ENCODE measurements at places on chromosomes 4 and X.

DNA sequence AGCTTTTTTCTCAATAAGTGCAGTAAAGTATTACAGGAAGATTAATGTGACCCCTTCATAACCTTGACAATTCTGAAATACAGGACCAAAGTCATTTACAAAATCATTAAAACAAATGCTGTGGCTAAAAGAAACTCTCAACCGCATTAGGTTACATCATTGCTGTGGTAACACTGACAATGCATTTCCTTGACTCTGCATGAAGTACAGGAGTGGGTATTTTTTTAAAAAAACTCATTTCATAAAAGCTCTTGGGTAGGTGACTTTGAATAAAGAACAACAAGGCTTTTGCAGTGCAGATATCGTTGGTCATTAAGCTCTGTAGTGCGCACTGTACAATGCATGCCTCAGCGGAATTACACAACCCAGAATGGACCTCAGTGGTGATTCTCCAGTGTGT lies 23.4 kb upstream of the XK start:
- no peak for DNase-seq

GRCh38 chr4:7040765-7041164 lies 2.4 kb upstream of the TADA2B start:
- no peak for DNase-seq

- no peak for DNase-seq
Measured at GRCh38 chr4:123787512-123788080, 391.0 kb downstream of the SPRY1 start.

DNA sequence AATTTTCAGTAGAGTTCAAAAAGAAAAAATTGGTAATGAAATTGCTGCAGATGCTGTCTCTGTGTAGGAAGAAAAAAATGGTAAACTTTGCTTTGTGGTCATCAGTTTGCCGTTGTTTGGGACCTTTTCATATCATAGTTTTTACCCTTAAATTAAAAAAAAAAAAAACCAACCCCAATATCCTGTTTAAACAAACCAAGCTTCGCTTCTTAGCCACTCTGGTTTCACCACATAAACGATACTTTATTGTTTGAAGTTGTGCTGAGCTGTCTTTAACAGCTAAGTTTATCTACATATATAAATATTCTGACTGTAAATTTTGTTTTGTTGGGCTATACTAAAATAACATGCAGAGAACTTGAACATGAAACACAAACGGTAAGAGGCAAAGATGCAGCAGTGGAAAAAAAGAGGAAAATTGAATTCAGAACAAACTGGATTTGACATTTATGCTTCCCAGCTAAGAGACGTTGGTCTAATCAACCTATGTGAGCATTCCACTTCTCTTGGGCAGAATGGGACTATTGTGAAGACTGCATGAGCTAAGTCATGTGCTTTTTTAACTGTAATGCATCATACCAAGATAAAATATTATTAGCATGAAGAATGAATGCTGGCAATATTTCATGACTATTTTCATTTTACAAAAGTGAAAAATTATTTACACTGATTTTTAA lies 15.7 kb upstream of the H2AZ1 start:
- no peak for DNase-seq

DNA sequence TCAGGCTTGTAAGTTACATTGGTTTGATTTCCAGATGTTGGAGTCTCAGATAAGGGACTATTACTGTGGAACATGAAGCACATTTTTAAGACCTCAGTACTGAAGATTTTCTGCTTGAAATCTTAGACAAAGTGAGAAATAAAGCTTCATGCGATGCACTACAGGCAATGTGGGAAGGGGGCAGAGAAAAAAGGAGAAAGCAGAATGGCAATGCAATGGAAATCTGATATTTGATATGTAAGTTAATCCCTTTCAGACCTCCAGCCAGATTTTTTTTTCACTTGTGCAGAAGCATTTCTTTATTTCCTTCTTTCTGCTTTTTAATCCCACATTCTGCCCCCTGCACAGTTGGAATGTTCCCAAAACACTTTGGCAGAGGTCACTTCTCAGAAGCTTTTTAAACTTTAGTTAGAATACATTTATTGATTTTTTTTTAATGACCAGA lies 174.3 kb downstream of the ADGRL3 start:
- DNase-seq, result no peak
